ENCODE measurements at places on chromosomes 2 and 18. TPM values are rescaled to one million over a fixed set of nuclear protein-coding genes. Genes with fewer than 3 reads are reported as not detected.

GRCh38 chr2:101464841-101465240 is 10.1 kb downstream of the RFX8 start:
- H3K27me3 ChIP-seq: peaks cover 6% of the 10 kb centered on the region
- H3K4me1 ChIP-seq: peaks cover 4% of the 10 kb centered on the region
- no peak for DNase-seq
- H3K4me3 ChIP-seq: no peak overlapping the region
- no peak overlapping the region for H3K27ac ChIP-seq

GRCh38 chr2:100196786-100197494 is 54.5 kb upstream of the AFF3 start:
- DNase-seq: no peak
- H3K4me1 ChIP-seq: no peaks in the 10 kb centered on the region
- H3K4me3 ChIP-seq: no peak overlapping the region
- no peak overlapping the region for H3K27ac ChIP-seq

DNA sequence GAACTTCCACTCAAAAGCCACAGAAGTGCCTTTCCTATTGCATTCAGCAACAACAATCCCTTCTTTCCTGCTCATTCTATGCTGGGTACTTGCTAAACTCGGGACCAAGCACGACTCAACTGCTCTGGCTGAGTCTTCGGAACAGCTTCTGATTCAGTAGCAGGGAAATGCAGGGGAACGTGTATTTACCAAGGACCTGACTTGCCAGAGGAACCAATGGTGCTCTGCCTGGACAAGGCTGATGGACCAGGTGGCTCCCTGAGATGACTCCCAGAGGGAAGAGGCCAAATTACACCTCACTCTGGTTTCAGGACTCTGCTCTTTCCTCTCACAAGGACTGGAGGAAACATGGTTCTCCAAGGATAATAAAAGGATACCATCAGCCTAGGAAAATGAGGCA is 12.2 kb downstream of the CXCR2 start:
- peaks cover 6% of the 10 kb centered on the region for H3K27me3 ChIP-seq
- peaks cover 11% of the 10 kb centered on the region for H3K36me3 ChIP-seq
- H3K4me1 ChIP-seq: peaks cover 29% of the 10 kb centered on the region
- H3K27ac ChIP-seq: no peak overlapping the region

The GCG gene
- not detected for total RNA-seq

The NOSTRIN gene
- not detected for total RNA-seq

The PELI1 gene
- total RNA-seq: 51.1 TPM

DNA sequence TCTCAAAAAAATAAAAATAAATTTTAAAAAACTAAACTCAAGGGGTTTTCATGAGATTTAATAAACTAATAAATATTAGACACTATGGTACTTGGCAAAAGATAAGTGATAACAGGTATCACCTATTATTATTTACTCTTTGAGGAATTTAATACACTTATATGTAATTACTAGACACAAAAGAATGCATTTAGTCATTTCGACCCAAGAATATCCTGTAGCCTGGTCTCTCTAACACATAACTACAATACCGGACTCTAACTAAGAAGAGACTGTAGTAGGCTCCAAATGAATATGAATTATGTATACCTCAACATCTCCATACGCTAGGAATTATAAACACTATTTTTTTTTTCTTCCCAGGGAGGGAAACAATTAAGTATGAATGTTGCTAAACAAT is 850.7 kb downstream of the CPS1 start:
- H3K27me3 ChIP-seq: no peaks in the 10 kb centered on the region
- no peak overlapping the region for H3K4me3 ChIP-seq
- no peaks in the 10 kb centered on the region for H3K36me3 ChIP-seq
- DNase-seq: no peak
- no peak overlapping the region for H3K27ac ChIP-seq
- no peaks in the 10 kb centered on the region for H3K4me1 ChIP-seq

The CROCC2 gene
- not detected for total RNA-seq

The IL1RN gene
- 3.3 TPM for total RNA-seq

The PROKR1 gene
- not detected for total RNA-seq

DNA sequence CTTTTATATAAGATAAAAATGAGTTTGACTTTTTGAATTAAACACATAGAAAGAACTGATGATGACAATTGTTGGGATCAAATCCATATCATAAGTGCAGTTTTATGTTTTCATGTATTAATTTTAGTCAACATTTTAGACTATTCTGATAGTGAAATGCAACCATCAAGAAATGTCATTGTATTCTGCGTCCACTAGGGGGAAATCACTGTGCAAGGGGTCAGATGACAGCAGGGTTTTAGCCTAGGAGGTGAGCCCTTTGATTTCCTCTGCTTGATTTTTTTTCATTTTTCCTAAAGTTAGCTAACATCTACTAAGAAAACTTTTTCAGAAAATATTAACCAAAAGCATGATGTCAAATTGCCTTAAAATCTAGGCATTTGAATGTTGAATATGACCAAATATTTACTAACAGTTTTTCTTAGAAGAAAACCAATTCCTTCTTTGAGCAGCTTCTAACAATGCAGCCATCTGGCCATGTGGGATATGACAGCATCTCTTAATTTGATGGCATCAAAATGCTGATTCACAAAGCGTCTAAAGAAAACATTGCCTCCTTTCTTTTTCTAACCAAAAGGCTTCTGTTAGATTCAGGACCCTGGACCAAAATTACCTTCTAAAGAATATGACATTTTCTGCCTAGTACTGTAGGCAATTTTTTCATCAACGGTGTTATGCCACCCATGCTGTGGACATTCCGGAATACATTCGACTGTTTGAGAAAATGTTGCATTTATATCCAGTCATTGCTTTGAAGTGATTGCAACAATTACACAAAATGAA is 141.5 kb downstream of the SPHKAP start:
- DNase-seq: no peak
- no peaks in the 10 kb centered on the region for H3K27me3 ChIP-seq
- H3K27ac ChIP-seq: no peak overlapping the region
- no peak overlapping the region for H3K4me3 ChIP-seq

The PLCL1 gene
- total RNA-seq: 0.95 TPM

GRCh38 chr2:149365931-149366583 is 35.7 kb downstream of the LYPD6 start:
- peaks cover 20% of the 10 kb centered on the region for H3K27me3 ChIP-seq
- H3K27ac ChIP-seq: no peak overlapping the region
- no peaks in the 10 kb centered on the region for H3K4me1 ChIP-seq
- no peaks in the 10 kb centered on the region for H3K36me3 ChIP-seq

DNA sequence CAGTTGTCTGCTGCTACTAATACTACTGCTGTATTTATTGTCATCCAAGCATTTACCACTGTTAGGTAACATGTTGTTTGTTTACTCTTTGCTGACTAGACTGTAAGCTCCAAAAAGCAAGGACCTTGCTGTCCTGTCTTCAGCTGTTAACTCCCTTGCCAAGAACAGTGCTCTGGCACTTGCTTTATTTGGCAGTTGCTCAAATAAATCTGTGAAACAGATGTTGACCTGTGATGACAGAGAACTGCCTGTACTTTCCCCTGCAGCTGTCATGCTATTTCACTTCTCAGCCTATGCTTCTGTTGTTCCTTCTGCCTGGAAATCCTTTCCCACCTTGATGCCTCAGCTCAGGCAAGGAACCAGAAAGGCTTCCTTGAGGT is 181.2 kb downstream of the ATAD2B start:
- H3K27ac ChIP-seq: no peak overlapping the region
- no peak for DNase-seq

DNA sequence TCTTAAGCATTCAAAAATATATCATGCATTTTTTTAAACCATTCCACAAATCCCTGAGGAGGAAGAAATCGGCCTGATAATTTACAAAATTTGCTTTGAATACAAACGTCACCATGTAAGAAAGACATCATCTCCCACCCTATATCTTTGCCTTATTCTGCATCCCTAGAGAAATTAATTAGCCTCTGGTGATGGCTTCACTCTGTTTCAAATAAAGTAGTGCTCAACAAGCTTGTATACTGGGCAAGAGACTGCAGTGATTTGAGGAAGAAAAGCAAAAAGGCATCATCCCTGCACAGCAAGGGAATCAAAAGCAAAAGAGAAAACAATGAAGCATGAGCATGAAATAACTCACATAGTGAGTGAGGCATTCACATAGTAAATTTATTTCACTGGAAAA is 375.5 kb downstream of the CDH7 start:
- no peak overlapping the region for H3K4me3 ChIP-seq
- no peaks in the 10 kb centered on the region for H3K4me1 ChIP-seq
- H3K36me3 ChIP-seq: no peaks in the 10 kb centered on the region
- no peak overlapping the region for H3K27ac ChIP-seq
- no peaks in the 10 kb centered on the region for H3K27me3 ChIP-seq

DNA sequence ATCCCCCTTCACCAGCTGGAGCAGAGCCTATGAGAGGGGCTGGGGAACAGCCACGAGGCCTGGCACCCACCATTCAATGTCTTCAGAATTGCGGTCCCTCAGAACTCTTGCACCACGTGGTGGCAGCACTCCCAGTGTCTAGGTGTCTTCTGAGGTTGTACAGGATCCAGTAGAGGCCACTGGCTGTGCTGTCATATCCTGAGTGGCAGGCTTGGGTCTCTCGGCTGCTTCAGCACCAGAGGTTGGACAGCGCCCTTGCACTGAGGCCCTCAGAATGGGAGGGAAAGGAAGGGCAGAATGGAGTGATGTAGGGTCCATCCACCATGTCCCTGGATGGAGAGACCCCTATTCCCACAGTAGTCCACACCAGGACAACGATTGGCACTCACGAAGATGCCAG is 112.0 kb upstream of the TEKT4 start:
- no peak overlapping the region for H3K27ac ChIP-seq
- H3K4me1 ChIP-seq: peaks cover 12% of the 10 kb centered on the region
- H3K4me3 ChIP-seq: no peak overlapping the region
- H3K27me3 ChIP-seq: no peaks in the 10 kb centered on the region
- no peaks in the 10 kb centered on the region for H3K36me3 ChIP-seq

- H3K27ac ChIP-seq: peak overlapping the region; percentile 35
- no peaks in the 10 kb centered on the region for H3K27me3 ChIP-seq
- H3K36me3 ChIP-seq: peaks cover 17% of the 10 kb centered on the region
- H3K4me1 ChIP-seq: peaks cover 30% of the 10 kb centered on the region
Measured at GRCh38 chr2:191691016-191691735, 13.2 kb downstream of the NABP1 start.

GRCh38 chr2:106977717-106978116 is 91.8 kb upstream of the ST6GAL2 start:
- H3K4me3 ChIP-seq: no peak overlapping the region
- no peaks in the 10 kb centered on the region for H3K27me3 ChIP-seq
- H3K27ac ChIP-seq: no peak overlapping the region
- no peak for DNase-seq
- H3K4me1 ChIP-seq: no peaks in the 10 kb centered on the region

GRCh38 chr2:105442721-105443120 is 43.9 kb upstream of the FHL2 start:
- no peaks in the 10 kb centered on the region for H3K36me3 ChIP-seq
- H3K4me3 ChIP-seq: no peak overlapping the region
- no peak overlapping the region for H3K27ac ChIP-seq
- no peaks in the 10 kb centered on the region for H3K4me1 ChIP-seq
- no peak for DNase-seq
- H3K27me3 ChIP-seq: no peaks in the 10 kb centered on the region

The CLHC1 gene
- total RNA-seq: 9.7 TPM

The KLHL41 gene
- total RNA-seq: not detected

DNA sequence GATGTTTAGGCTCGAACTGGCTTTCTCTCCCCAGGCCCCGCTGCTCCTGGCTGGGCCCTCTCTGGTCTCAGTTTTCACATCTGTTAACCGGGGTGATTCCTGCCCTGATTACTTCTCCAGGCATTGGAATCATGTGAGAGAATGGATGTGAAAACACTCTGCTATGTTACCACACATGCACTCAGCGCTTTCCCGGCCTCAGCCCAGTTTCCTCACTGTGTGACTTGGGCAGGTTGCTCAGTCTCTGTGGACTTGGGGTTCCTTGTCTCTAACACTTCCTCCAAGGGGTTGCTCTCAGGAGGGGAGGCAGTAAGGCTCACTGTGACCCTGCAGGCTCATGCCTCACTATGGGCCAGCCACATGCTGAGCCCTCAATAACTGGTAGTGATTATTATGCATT is 230.4 kb upstream of the HS6ST1 start:
- no peak overlapping the region for H3K4me3 ChIP-seq
- H3K27me3 ChIP-seq: peaks cover 6% of the 10 kb centered on the region
- DNase-seq: no peak
- no peaks in the 10 kb centered on the region for H3K36me3 ChIP-seq
- H3K27ac ChIP-seq: no peak overlapping the region

Data from natural killer cell treated with Interleukin-12 subunit alpha and Interleukin-12 subunit beta and Interleukin-15 and Interleukin-18, amount 100 ng/mL, for 72 hours (primary cell).